ENCODE measurements at places on chromosomes 3 and 15.

GRCh38 chr15:85480923-85481322, 100.5 kb downstream of the AKAP13 start:
- no peak for DNase-seq

- DNase-seq, result no peak
Measured at GRCh38 chr3:177681156-177681555, 483.9 kb upstream of the TBL1XR1 start.

DNA sequence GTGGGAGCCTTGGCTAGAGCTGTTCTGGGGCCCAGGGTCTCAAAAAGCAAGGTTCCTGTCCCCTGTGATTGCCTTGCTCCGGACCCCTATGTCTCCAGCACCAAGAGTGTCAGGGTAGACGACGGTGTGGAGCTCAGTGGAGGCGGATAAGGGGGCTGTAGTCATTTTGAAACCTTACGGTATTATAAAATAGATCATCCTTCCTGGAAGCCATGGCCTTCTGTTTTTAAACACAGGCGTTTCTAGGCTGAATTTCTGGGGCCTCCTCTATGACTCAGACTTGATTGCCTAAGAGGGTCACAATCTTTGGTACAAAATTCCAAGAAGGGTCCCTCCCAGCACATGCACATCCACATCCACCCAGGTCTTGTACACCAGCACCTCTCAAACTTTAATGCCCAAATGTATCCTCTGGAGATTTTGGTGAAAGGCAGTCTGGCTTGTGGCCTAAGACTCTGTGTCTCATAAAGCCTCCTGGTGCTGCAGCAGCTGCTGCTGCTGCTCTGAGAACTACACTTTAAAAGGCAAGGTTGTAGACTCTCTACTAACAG, 70.5 kb upstream of the XCR1 start:
- no peak for DNase-seq

- no peak for DNase-seq
Measured at GRCh38 chr15:69979262-69979661, 118.5 kb downstream of the TLE3 start.

- DNase-seq, result no peak
Measured at GRCh38 chr3:14376348-14377043, 25.9 kb upstream of the SLC6A6 start.

GRCh38 chr3:77595371-77595870, 555.5 kb downstream of the ROBO2 start:
- no peak for DNase-seq

DNA sequence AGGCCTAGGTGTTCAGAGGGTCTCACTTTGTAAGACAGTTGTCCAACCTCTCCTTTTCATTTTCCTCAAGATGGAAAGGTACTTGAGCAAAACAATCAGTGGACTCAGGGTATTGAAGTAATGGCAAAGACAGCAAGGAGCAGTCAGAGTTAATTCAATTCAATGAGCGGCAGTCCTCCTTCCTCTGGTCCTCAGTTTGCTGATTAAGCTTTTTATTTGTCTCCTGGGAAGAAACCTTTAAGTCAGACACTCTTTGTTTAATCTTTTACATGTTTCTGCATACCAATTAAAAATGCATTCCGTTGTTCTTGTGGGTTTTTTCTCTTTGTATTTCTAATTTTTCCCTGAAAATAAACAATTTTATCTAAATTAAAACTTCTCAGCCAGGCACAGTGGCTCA, 18.9 kb upstream of the ALDH1L1 start:
- no peak for DNase-seq

DNA sequence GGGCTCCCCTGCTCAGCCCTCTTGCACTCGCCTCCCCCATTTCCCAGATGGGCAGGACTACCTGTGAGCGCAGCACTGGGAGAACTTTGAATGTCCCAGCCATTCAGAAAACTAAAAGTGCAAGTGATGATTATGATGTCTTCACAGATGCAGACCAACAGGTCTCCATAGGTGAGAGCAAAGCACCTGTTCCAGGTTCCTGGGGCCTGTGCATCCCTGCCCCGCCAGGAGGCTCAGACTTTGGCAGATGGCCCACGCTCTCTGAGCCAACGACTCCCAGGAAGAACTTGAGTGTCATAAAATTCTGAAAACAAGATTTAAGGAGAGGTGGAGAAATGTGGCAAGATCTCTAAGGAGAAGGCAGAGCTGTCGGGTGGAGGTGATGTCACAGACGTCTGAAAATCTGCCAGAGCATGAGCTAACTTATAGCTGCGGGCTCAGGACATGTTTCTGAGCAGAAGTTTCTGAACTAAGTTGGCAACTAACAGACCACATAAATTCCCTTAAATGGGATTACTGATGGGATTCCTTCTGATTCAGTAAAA, 110.8 kb upstream of the IGF1R start:
- DNase-seq, result no peak

DNA sequence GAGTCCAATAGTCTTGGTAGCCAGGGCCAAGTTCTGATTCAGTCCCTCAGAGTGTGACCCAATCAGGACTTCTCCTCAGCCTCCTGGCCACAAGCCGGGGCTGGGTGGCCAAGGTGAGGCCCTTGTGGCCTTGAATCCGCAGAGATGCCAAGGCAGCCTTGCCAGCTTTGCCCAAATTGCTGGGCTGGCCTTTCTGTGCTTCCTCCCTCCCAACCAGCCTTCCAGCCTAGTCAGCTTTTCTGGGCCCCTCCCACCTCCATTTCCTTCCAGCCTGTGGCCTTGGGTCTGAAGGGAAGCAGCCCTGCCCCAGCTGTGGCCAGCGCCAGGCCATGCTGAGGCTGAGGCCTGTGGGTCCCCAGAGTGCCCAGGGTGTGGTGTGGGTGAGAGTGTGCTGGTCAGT, 34.3 kb upstream of the ANKDD1A start:
- no peak for DNase-seq

- DNase-seq, result no peak
Measured at GRCh38 chr3:38137615-38138348, 679 bp upstream of the MYD88 start.

GRCh38 chr3:101381809-101382208, 61.4 kb upstream of the IMPG2 start:
- DNase-seq, result no peak

DNA sequence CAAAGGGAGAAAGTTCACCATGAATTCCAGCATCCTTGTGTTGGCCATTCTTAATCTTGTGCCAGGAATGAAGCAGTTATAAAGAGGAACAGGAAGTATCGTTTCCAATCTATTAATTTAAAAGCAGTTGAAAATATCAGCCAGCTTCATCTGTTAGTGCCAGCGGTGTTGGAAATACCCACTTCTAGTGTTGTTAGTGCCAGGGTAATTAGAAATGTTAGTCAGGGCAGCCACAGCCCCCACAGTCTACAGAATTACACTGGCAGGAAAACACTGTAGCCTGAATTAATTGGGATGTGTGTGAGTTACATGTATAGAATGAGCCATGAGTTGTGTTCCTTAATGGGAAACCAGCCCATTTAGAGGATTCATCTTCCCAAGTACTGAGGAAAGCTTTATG, 127.8 kb downstream of the GHSR start:
- DNase-seq, result no peak

DNA sequence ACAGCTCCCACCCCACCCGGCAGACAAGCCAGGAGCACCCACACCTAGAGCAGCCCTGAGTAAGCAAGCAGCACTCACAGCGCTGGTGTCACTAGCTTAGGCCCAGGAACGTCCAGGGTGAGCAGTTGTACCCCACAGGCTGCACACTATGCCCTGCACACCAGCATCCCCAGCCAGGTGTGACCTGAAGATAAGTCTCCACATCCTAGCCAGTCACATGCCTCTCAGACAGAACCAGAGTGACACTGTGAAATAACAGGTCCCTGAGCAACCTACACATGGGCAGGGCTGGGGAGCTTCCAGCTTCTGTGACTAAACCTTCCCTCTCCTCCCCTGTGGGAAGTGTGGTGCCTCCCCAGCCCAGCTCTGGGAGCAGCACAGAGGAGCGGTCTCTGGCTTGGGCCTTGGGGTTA, 253.6 kb downstream of the UACA start:
- no peak for DNase-seq

- DNase-seq, result no peak
Measured at GRCh38 chr15:39692356-39693327, 90.0 kb downstream of the FSIP1 start.

All from NCI-H2107 (cell line).